ENCODE measurements at places on chromosomes 3 and 15.

GRCh38 chr3:194637066-194637465, 3.8 kb upstream of the TMEM44 start:
- DNase-seq = no peak

- DNase-seq = peak; percentile 55
These were observed 98.9 kb downstream of the CHSY1 start for GRCh38 chr15:101152914-101153313.

- no peak for DNase-seq
These were observed 858.5 kb upstream of the CFAP20DC start for GRCh38 chr3:59908280-59908679.

GRCh38 chr15:101024073-101024695, 105.0 kb downstream of the LRRK1 start:
- DNase-seq = no peak

- no peak for DNase-seq
These were observed 618 bp upstream of the MON1A start for GRCh38 chr3:49930168-49930690.

DNA sequence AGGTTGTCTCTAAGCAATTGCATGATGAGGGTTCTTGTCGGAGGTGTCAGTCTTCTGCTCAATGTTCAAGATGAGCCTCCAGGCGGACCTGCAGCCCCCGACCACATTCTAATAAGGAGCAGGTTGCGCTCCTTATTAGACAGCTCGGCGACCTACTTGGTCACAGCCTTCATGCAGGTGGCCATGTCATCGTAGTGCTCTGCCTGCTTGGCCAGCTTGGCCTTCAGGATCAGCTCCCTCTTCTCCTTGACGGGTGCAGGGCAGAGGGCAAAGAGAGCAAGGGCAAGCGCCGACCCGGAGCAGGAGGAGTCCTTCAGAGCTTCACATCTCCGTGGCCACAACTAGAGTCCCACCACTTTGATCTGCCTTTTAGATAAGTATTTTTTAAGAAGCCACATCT, 113.5 kb downstream of the RASA2 start:
- DNase-seq = no peak
